ENCODE measurements at places on chromosomes 7 and 10.

DNA sequence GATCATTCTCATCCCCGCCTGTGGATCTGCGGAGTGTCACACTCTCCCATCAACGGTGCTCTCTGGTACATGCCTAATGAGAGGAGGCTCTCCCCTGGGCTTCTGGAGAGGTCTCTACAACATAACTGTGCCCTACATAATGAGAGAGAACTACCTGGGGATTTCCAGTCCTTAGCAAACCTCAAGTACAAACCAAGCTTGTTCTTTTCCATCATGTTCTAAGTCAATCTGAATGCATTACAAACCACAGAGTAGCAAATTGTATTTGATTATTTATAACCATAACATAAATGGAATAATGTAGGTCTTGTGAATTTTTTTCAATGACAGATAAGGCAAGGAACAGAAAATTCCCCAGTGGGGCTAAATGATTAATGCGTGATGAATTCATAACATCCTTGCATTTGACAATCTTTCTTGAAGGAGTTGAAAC is 412.4 kb upstream of the NRP1 start:
- no peak for DNase-seq

DNA sequence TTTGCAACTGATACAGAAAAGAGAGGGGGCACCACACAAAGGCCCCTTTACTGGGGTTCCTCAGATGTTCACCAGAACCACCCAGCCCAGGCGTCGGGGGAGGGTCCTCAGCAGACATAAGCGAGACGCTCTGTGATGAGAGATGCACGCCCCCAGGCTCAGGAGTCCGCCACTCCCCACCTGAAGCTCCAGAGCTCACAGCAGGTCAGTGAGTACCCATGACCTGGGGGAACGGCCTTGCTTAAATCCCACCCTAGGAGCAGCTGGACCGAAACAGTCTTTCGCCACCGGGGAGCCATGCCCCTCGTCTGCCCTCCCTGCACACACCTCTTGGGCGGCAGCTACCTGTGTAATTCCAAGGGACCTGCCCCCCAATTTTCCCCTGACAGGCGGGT is 2.8 kb downstream of the CRYGN start:
- no peak for DNase-seq

DNA sequence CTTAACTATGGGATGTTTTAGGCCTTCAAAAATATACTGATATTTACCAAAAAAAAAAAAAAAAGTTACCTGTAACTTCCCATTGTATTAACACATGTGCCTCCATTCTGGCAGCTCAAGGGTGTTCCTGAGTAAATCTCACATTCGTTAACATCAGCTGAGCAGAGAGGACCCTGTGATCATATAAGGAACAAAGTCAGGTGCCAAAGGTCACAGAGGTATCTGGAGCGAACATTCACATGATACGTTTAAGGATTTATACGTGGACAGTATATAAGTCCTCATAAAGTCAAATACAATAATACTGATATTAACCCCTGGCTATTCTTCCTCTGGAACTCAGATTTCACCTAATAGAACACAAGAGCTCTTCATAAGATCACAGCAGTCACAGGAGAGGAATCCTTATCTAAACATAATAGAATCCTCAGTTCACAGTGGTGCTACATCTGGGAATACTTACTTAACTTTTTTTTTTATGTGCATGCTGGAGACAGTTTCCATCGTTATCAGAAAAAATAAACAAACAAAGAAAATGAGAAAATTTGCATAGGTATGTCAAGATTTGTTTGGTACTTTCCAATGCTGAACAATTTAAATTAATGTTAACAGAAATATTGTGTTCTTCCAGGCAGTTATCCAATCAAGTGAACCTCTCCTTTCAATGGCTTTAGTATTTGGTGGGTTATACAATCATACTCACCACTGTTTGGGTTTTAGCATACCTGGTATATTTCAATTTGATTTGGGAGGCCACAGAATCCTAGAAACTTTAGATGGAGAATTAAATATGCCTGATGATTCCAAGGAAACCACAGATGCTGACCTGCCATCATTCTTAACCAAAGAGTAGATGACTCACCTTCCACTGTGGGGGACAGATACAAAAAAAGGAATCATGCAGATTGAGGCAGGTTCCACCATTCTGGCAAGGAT is 6.6 kb downstream of the CUBN start:
- no peak for DNase-seq

GRCh38 chr10:8908013-8908412 is 853.5 kb downstream of the GATA3 start:
- DNase-seq, result no peak

DNA sequence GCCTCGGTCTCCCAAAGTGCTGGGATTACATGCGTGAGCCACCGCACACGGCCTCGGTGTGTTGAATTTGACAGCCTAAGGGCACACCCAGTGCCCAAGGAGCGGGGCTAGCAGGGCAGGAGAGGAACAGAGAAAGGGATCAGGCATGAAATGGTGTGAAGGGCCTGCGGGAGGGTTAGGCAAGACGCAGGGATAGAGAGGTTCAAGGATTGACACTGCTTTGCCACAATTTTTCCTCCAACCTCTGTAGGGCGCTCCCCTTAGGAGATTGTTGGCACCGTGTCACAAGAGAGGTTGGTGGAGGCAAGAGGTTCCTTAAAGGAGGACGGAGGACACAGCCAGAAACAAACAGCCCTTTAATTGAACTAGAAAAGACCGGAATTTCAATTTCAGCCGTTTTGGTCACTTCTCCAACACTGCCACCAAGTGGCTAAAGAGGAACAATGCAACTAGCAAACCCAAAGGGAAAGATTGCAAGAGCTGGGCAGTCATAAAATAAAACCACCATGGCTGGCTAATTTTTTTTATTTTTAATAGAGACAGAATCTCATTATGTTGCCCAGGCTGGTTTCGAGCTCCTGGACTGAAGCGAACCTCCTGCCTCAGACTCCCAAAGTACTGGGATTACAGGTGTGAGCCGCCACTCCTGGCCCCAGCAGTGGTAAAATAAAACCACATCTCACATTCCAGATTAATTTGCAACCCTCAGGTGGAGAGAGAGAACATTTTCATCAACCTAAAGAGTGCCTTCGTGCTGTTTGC is 6.9 kb upstream of the CREB3L2 start:
- DNase-seq, result no peak
